ENCODE measurements at places on chromosomes 3 and 15.

DNA sequence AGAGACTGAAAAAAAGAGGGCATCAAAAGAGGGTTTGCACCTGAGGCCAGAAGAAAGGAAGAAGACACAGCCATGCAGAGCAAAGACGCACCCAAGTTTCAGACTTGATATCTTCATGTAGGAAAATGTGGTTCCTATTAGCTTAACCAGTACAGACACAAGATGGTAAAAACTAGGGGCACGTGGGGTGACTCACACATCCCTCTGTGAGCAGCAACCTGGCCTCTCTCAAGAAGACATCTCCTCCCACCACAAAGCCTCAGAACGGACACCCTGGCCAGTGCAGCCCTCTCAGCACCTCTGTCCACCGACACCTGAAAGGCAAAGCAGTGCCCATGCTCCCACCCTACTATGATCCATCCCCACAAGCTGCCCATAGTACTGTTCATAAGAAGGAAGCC lies 33.3 kb downstream of the GLB1 start:
- DNase-seq = peak; percentile 82

- no peak for DNase-seq
Measured at GRCh38 chr3:11507719-11508118, 136.0 kb downstream of the VGLL4 start.

- DNase-seq = peak; percentile 86
Measured at GRCh38 chr3:46500656-46501635, 3.2 kb downstream of the RTP3 start.

GRCh38 chr3:72187131-72187530 lies 402.2 kb upstream of the PROK2 start:
- peak; percentile 10 for DNase-seq

GRCh38 chr15:47194718-47195117 lies 522.6 kb upstream of the SEMA6D start:
- peak; percentile 39 for DNase-seq
